Activated CD8-positive, alpha-beta memory T cell treated with anti-CD3 and anti-CD28 coated beads for 24 hours (primary cell): ENCODE measurements at places on chromosomes 4 and X.

DNA sequence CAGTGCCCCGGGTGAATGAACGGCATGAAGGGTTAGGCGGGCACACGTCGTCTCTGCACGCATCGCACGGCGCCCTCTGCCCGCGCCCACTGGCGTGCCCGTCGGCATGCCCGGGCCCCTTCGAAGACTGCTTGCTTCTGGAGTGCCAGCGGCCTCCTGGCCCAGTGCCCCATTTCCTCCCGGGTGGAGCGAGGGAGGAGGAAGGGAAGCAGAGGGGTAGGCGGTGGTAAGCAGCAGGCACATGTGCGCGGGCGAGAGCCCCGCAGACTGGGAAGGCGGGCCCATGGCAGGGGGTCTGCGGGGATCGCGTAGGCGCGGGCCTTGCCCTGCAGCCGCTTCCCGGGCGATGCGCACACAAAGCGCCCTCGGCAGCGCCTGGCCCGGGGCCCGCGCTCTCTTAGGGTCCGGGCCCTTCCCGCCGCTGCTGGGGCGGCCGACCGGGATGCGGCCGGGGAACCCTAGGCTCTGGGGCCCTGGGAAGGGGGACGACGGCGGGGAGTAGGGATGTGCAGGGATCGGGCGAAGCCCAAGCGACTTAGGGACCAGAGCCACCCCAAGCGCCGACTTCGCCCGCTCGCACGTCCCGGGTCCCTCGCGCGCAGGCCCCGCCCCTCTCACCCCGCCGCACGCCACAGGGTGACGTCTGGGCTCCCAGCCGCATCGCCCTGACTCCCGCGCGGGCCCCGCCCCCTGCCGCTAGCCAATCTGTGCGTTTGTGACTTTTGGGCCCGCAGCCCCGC is 866 bp upstream of the EMD start:
- no peak for DNase-seq

DNA sequence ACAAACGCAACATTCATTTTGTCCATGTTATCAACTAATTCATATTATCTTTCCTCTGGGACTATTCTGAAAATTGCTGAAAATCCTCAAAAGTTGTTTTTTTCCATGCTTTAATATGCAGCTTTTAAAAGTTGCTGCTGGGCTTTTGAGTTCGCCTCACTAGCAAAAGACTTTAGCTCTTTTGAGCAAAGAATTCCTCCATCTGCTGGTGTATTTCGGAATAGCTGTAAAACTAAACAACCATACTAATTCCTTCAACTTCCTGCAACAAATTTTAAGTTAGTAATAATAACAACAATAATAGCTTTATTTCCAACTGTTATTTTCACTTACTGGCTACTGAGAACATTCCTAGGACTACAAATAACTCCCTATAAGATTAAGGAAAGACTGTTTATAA is 124.5 kb upstream of the PLAC1 start:
- DNase-seq = no peak

DNA sequence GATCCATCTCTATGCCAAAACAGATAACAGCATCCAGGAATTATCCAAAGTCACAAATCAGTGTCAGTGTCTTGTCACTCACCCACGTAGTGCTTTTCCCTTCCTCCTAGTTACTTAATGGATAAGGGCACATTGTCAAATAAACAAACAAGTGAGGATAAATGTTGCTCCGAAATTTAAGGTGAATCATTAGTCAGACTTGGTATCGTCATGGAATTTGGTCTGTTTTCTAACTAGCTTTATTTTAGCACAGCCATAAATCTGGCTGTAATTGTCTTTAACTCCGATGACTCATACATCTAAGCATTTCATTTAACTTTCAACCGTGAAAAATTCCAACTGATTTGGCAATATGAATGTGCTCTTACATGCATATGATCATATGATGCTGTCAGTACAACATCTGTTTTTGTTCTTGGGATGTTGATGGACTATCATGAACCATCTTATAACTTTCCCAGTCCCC is 83.3 kb downstream of the SNCA start:
- no peak for DNase-seq

DNA sequence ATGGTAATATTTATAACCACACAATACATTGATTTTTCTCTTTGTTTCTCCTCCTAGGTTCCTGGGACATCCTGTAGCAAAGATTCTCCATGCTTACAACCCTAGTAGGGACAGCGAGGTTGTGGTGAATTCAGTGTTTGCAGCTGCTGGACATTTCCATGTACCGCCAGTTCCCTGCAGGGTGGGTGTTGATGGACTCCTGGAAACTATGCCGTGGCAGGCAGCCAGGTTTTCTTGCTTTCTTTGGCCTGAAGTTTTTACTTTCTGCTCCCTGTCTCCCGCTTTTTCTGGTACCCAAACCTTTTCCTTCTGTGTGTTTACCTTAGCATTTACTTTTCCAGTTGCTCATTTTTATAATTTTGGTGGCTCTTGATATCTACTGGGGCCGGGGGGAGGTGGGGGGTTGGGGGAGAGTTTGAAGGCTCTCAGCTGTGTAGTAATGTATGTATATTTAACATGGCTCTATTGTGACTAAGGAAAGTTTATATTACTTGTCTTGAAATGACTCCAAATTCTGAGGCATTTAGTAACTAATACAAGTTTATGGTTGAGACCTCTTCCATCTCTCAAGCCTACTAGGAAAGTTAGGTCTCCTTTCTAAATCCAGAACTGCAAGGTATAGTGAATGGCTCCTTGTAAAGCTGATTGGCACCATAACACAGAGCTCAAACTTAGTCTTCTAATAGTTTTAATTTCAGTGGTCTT is 89.7 kb downstream of the TMEM131L start:
- no peak for DNase-seq

DNA sequence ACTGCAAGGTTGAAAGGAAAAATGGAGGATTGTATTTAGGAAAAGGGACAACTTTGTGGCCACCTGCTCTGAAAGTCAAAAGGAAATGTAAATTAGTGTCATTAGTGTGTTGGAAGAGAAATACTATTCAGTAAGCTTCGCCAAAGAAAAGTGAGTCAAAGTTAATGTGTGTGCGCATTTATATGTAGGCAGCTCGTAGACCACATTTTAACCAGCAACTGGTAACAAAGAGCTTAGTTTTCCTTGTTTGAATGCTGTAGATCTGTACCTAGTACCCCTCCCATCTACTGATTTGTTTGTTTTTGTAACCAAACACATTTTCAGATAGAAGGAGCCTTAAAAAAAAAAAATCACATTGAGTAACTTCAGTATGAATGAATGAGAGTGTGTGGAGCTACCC is 69.3 kb downstream of the GPAT3 start:
- DNase-seq = no peak

- DNase-seq = no peak
Measured at GRCh38 chr4:140326395-140326993, 47.0 kb upstream of the SCOC start.
